ENCODE measurements at places on chromosomes 4 and X.

DNA sequence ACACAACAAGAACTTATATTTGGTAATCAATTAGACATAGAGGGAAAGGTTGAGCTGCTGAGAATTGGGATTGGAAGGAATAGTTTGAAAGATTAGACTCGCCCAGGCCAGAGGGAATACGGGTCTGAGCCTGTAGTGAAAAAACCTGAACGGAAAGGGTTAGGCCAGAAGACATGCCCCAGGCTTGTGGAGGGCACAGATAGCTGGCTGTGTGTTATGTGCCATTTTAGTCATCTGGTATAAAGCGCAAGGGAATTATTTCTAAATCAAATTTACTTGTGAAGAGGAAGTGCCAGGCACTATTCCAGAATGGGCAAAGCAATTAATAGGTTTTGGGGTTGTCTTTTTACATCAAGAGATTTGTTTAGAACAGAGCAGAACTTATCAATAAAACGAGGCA is 187.5 kb upstream of the ANKRD50 start:
- DNase-seq = no peak

GRCh38 chrX:112235547-112235946 is 153.0 kb upstream of the TRPC5 start:
- DNase-seq = no peak

DNA sequence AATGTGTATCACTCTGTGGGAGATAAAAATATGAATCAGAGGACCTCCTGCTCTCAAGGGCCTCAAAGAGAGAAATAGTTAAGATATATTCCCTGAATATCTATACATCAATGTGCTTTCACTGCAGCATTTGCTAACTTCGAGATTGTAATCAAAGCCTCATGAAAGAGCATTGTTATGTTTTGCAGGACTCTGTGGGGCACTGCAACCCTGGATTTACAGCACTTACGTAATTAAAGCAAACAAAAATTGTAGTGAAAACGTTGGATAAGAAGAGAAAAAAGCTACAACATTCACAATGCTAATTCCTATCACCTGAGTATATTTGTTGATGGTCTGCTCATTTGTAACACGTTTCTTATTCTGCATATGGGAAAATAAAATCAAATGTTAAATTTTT is 48.0 kb downstream of the ETNPPL start:
- no peak for DNase-seq

DNA sequence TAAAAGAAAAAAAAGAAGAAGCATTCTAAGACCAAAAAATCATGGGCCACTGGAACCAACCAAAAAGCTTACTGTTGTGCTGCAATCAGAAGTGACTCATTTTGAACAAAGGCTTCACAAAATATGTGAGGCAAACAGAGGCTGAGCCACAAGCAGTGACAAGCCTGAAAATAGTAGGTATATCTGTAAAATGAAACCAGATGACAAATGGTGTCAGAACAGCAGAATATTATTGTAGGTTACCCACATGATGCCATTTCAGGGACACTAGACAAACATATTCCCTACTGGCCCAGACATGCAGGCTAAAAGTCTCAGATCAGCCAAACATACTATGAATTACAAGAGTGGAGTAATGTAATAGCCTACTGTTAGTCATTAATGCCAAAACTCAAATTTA is 1301.8 kb upstream of the DIAPH2 start:
- no peak for DNase-seq

- no peak for DNase-seq
These were observed 1382.5 kb downstream of the C4orf33 start for GRCh38 chr4:130478406-130478805.

DNA sequence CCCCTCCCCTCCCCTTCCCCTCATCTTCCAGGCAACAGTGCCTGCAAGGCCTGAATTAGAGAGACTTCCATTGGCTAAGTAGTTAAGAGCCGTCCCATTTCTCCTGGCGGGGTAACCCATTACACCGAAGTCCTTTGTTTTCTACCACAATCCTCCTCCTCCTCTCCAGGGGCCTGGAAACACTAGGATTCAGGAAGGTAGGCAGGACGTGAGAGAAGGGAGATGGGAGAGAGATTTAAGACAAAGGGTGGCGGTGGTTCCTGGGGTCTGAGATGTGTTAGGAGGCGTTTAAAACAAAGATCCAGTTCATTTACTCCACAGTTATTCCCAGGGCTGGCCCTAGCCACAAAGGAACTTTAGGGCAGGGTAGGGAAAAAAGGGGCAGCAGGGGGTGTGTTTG is 28.0 kb downstream of the NYX start:
- no peak for DNase-seq

GRCh38 chr4:78630615-78631014 is 79.0 kb downstream of the ANXA3 start:
- DNase-seq = no peak

DNA sequence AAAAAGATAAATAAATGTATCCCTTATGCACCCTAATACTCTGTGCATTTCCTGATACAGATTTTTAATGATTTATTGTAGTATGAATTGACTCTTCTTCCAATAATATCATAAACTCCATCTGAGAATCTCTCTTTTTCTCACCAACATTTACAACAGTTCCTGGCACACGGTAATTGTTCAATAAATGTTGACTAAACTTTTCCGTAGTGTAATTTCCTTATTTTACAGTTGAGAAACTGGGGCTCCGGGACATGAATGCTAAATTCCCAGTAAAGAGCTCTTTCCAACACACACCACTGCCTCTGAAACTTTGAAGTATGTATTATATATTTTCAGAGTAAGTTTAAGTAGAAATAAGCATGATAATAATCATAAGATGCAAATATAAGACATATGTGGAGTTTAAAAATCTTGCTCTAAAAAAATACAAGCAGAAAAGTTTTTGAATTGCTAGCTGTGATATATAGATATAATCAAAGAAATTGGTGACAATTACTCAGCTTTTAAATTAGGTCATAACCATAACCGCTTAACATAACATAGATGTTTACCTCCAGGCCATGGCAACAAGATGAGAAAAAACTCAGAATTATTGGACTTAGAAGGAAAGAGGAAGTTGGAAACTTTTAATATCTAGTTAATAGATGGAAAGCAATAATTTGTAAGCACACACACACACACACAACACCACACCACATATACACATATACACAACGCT is 28.2 kb upstream of the ANTXR2 start:
- no peak for DNase-seq

DNA sequence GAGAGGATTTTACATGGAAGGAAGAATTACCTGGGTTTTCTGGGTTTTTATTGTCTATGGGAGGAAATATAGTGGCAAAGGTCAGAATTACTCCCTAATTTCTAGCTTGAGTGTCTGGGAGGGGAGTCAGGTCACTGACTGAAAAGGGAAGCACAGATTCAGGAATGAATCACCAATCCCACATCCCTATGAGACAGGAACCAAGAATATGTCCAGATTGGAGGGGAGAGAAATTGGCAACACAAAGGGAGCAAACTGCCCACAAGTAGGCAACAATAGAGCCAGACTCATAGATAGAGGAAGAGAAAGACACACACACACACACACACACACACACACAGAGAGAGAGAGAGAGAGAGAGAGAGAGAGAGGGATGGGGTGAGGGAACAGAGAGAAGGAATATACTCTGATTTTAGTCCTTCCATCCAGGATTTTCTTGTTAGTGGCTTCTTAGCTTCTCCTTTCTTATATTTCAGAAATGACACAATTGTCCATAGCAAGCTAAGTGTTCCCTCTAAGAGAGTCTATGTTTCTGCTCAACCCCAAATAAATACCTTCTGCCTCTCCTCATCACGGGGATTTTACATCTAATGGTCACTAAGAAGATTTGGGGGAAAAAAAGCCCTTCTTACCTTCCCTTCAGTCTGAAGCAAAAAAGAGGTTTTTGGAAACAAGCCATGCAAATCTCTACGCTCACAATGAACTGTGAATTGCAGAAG is 12.0 kb downstream of the P2RY10 start:
- DNase-seq = no peak

DNA sequence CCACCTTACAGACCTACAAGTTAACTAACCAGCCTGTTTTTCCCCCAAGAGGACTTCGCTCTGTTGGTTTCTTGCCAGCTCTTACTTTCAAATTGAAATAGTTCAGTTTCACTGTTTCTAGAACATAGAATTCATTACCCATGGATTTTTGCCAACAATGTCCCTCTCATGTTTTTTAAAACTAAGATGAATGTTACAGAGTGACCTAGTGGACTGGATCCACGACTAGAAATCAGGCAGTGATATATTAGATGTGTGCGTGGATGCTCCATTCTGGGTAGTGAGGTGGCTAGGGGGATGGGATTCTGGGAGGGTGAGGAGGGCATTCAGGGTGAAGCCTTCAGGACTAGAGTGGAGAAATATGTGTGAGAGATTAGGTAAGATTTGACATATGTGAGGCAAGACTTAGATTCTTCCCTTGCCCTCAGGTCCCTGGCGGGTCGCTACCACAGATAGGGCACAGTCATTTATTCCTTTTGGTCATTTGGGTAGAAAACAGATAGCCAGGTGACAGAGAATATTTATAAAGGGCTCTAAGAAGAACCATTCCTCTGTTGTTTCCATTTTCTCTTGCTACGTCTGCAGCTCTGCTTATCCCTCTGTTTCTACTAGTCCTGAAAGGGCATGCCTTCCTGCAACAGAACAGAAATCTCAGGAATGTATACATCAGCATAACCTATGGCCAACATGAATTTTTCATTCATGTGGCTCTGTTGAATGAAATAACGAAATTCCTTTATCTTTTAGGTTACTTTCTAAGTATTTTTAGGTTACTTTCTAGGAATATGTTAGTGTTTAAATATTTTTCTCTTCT is 15.4 kb upstream of the JADE1 start:
- DNase-seq = no peak

- DNase-seq = no peak
These were observed 346.2 kb downstream of the MAGEB5 start for GRCh38 chrX:26562156-26562555.

GRCh38 chr4:81789741-81790399 is 318.2 kb upstream of the RASGEF1B start:
- DNase-seq = no peak

DNA sequence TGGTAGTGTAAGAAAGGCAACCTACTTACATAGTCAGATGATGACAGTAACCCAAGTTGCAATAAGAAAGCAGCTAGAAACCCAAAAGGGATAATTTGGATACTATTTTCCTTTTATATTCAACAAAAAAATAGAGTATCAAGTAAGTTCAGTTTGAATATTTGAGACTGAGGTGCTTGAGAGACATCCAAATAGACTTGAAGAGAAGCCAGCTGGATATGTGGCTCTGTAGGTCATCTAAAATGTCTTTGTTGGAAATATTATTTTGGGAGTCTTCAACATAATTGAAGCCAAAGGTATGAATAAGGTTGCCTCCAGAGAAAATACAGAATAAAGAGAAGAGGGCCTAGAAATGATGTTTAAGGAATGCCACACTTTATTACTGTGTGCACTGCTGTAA is 438.2 kb upstream of the DIAPH2 start:
- no peak for DNase-seq

- DNase-seq = no peak
These were observed 125.9 kb upstream of the PJA1 start for GRCh38 chrX:69291116-69291515.

GRCh38 chr4:90330546-90330945 is 203.4 kb downstream of the CCSER1 start:
- no peak for DNase-seq

GRCh38 chrX:33385546-33385945 is 174.2 kb upstream of the DMD start:
- no peak for DNase-seq

GRCh38 chrX:17046478-17047097 is 100.1 kb downstream of the REPS2 start:
- no peak for DNase-seq

DNA sequence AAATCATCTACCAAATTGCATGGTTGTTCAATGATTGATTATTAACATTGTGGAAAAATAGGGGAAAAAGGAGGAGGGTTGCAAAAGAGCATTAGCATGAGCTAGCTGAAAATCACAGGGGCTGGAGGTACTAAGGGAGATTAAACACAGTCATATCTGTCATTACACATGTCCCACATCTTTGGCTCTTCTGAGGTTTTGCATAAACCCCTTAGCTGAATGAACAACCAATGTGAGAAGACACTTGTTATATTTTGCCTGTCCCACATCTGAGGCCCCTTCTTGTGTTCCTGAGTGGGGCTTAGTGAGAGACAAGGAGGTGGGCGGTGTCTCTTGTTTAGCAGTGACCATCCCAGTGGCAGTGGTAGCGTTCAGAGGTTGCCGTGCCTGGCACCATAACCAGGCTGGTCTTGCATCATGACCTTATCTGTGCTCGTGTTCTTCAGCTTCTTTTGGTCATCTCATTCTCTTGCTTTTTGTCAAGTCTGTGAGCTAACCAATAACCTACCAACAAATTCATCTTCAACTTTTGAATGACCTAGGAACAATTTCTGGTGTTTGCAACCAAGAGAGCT is 95.6 kb downstream of the MID1IP1 start:
- DNase-seq = no peak

GRCh38 chrX:16807548-16807947 is 21.3 kb downstream of the TXLNG start:
- DNase-seq = no peak

DNA sequence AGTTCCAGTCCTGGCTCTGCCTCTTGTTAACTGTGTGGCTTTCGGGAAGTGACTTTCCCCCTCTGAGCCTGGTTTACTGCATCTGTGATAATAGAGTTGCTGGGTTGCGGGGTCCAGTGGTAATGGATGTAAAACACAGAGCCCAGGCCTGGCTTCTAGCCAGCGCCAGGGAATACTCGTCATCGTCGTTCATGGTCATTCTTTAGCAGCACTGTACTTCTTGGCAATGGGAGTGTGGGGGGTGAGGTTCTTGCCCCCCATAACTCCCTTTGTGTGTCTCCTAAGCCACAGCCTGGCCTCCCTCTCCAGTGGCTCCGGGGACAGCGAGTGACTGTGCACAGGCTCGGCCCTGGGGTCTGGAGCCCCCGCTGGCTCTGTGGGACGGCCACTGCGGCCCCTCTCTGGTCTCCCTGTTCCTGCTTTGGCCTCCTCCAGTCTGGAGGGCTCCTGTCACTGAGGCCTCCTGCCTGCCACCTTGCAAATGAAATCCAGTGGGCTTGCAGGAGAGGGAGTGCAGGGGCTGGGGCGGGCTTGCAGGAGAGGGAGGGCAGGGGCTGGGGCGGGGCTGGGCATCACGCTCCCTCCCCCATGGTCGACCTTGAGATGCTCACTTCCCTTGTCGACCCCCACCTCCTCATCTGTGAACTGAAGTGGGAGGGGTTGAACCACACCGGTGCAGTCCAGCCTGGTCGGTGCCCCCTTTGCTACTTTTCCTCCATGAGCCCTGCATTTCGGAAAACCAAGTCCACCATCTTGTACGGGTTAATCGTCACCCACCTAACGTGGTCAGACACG is 13.2 kb downstream of the PSAPL1 start:
- no peak for DNase-seq

GRCh38 chr4:154329268-154329868 is 162.2 kb downstream of the DCHS2 start:
- no peak for DNase-seq

GRCh38 chrX:42119076-42119475 is 195.7 kb upstream of the CASK start:
- DNase-seq = no peak

DNA sequence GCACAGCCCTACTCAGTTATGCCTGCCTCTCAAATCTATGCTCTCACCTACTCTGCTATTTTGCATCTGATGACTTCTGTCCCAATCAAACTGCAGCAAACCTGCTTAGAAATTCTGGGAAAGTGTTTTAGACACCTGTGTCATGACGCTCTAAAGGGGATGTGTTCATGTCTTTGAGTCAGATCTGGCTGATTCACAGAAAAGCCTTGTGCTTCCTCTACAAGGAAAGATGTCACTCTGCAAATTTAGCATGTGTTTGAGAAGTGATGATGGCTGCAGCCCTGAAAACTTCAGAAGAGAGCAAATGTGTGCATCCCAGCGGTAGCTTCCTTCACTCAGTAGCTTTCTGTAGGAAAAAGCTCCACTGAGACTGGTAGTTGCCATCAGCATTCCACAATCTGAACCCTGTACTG is 235.4 kb downstream of the MGST2 start:
- DNase-seq = no peak

Measured in cortex of kidney (tissue), 1 donor.